ENCODE measurements at places on chromosomes 3 and 15.
A peak's percentile ranks its signal among the peaks of the same experiment; 100 is the strongest.

DNA sequence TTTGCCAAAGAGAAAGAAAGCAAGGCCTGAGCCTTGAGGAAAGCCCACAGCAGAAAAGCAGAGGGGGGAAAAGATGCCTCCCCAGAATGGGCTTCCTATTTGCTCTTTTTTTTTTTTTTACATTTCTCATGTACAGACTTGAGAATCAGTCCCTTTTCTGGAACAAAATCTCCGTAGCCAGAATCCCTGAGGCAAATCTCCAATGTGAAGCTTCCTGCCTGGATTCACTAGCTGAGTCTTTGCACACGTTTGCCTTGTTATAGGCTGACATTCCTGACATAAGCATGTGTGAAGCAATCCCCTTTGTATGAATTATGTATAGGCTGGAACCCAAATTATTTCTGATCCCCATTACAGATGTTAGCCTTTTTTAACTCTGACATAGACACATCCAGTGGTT, 52.2 kb upstream of the ACTL6A start:
- DNase-seq = no peak

- no peak for DNase-seq
These were observed 200.4 kb upstream of the TBC1D5 start for GRCh38 chr3:17942856-17943255.

GRCh38 chr15:42146551-42147430, 9.6 kb downstream of the PLA2G4F start:
- DNase-seq = no peak

DNA sequence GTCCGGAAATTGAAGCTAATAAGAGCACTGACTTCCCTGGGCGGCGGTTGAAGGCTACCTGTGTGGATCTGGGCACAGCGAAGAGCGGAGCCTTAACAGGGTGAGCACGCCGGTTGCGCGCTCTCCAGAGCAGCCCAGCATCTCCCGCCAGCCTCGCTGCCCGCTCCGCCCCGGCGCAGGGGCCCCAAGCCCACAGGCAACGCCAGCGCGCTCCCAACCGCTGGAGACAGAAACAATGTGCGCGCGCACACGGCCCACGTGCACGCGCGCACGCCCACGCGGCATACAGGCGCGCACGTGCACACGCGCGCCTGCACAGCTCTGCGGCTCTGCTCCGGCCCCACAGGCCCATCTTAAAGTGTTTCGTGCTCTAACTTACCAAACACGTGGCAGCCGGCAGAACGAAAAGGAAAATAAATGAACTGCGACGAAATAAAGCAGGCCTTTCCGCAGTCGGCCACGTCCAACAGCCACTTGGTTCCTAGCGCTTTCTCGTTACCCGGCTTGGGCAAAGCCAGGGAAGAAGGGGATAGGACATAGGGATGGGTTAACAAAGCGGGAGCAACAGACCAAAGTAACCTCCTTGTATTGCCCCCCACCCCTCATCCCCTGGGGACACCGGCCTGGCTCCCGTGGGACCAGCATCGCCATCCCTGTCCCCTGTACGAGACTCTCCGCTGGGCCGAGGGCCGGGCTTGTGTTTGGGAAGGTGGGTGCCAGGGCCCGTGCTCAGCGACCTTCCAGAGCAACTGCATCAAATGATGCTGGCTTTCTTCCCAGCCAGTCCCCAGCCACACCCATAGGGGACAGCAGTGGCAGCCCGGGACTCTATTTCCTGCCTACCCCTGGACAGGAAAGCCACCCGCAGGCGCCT, 203.7 kb downstream of the ABHD5 start:
- DNase-seq = peak; percentile 75

DNA sequence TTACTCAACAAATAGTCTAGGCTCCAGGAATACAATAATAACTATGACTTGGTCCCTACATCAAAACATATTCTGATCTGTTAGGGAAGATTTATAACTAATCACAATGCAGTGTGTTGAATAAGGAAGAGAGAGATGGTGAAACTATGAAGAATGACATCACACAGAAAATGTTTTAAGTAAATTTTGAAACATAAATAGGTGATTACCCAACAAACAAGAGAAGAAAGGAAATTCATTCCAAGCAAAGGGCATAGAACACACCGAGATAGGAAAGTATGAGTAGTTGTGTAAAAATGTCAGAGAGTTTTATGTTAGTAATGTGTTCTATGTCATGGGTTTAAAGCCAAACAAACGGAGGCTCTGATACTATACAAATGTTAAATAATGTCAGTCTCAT, 13.4 kb downstream of the SEC62 start:
- DNase-seq = no peak

Data from WTC11 (cell line).